IPS-NIHi11 (cell line): ENCODE measurements at places on chromosomes 1 and 21.

- DNase-seq: no peak
These were observed 11.8 kb downstream of the RCC1 start for GRCh38 chr1:28517649-28517999.

GRCh38 chr1:244614879-244615278 is 38.0 kb upstream of the DESI2 start:
- DNase-seq: no peak

DNA sequence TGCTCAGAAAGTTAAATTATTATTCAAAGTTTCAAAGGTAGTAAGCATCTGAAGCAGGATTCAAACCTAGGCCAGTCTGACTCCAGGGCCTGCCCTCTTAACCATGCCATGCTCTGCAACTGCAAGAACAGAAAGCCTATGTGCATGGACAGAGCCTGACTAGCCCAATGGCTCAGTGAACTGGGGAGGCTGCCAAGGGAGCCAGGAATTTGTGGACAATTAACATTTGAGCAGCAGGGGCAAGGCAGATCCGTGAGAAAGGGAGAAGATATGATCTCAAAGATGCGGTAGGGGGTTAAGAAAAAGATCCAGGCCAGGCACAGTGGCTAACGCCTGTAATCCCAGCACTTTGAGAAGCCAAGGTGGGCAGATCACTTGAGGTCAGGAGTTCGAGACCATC is 6.5 kb upstream of the ATP1A4 start:
- peak; percentile 35 for DNase-seq

GRCh38 chr1:96360036-96360795 is 361.4 kb upstream of the PTBP2 start:
- no peak for DNase-seq

DNA sequence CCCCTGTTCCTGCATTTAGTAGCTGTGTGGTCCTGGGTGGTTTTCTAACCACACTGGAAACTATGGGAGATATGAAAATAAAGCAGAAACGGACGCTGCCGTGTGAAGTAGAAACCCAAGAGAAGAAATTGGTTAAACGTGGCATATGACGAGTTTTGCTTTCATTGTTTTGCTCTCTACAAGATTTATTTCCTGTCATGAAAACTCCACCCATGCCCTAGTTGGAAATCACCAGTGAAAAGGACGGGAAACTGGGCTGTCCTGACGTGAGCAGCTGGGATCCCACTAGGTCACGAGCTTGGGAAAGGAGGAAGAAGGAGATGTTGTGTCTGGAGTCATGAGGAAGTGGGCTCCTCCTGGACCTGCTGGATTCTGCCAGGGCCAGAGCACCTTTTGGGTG is 120.8 kb upstream of the GADD45A start:
- no peak for DNase-seq

- DNase-seq: no peak
These were observed 365.9 kb downstream of the COL11A1 start for GRCh38 chr1:102742426-102742825.

GRCh38 chr1:59532102-59532501 is 235.2 kb downstream of the FGGY start:
- DNase-seq: no peak

GRCh38 chr1:60891281-60891680 is 191.1 kb upstream of the NFIA start:
- DNase-seq: no peak

- DNase-seq: no peak
These were observed 186.1 kb downstream of the URB2 start for GRCh38 chr1:229812148-229812547.

DNA sequence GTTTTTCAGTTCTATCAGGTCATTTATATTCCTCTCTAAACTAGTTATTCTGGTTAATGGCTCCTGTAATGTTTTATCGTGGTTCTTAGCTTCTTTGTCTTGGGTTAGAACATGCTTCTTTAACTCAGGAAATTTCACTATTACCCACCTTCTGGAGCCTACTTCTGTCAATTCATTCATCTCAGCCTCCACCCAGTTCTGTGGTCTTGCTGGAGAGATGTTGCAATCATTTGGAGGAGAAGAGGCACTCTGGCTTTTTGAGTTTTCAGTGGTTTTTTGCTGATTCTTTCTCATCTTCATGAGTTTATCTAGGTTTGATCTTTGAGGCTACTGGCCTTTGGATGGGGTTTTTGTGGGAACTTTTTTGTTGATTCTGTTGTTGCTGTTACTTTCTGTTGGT is 213.0 kb downstream of the BRINP2 start:
- DNase-seq: no peak

GRCh38 chr1:190578526-190578925 is 100.9 kb upstream of the BRINP3 start:
- no peak for DNase-seq

DNA sequence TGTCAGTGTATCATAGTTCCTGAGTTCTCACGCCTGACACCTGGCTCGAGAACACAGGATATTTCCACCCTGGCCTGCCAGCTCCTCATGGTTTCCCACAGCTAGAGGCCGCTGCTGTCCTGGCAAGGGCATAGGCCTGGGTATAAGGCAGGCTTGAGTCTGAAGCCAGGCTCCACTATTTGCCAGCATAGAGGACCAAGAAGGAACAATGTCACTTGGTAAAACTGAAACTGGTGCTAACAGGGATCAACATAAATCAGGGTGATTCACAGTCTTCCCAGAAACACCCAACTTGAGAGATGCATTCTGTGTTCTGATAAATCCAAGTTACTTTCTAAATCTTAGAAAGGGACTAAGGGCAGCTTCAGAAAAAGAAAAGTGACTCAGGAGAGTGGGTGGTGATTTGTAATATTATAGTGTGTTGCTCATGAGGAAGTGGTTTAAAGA is 6.9 kb upstream of the S100A2 start:
- peak; percentile 70 for DNase-seq

- no peak for DNase-seq
These were observed 25.1 kb downstream of the KRTAP10-1 start for GRCh38 chr21:44514746-44515358.

GRCh38 chr1:1875932-1876331 is 15.0 kb downstream of the GNB1 start:
- no peak for DNase-seq

DNA sequence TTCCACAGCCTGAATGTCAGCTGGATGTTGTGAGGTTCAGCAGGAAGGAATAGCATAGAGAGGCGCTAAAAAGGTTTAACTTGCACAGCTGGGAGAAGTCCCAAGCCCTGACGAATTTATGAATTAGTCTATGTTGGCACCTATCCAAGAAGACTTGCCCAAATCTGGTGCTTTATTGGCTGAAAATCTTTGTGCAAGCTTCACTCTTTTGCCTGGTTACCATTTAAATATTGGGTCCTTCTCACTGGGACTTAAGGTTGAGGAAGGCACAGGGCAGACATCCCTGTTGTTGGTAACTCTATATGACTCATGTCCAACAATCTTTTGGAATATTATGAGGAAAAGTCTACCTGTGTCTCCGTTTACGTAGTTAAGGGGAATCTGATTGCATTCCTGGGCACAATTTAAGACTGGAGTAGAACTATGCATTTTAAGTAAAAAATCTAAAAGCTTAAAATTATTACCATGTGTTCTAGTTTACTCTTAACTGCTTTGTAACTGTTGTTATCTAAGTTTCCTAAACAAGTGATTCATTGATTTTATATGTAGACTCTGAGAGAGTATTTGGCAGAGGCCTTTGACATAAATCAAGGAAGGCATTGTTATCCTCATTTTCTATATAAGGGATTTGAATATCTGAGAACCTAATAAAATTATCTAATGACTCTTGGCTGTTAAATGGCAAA is 181.7 kb upstream of the DPYD start:
- DNase-seq: no peak

DNA sequence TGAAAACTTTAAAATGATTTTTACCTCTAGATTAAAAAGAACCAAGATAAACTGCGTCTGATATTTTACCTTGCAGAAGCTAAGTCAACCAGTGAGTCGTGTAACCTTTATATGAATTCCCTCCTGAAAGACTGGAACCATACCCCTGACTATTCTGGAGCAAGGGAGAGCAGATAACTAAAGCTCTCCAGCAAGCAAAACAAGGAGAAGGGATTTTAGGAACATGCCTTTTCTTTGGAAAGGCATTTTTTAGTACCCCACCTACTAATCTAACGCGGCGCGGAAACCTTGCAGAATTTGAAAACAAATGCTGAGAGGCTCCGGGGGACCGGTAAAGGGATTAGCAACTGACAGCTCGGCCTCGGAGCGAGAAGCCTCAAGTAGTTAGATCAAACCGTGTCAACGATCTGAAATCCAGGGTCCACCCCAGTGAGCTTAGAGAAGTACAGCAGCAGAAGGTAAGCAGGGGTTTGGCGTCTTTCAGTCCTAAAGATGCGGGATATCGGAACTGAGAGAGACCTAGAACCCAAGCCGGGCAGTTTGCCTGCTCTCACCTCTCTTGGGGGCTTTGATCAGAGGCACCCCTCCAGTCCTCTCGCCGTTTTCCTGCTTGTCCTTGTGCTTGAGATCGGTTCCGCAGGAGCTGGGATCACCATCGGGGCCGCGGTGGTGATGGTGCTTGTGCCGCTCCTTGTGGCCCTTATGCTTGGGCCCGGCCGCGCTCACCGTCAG is 954 bp downstream of the RSBN1 start:
- peak; percentile 31 for DNase-seq

- DNase-seq: no peak
These were observed 83.8 kb downstream of the NIBAN1 start for GRCh38 chr1:184890539-184890973.

DNA sequence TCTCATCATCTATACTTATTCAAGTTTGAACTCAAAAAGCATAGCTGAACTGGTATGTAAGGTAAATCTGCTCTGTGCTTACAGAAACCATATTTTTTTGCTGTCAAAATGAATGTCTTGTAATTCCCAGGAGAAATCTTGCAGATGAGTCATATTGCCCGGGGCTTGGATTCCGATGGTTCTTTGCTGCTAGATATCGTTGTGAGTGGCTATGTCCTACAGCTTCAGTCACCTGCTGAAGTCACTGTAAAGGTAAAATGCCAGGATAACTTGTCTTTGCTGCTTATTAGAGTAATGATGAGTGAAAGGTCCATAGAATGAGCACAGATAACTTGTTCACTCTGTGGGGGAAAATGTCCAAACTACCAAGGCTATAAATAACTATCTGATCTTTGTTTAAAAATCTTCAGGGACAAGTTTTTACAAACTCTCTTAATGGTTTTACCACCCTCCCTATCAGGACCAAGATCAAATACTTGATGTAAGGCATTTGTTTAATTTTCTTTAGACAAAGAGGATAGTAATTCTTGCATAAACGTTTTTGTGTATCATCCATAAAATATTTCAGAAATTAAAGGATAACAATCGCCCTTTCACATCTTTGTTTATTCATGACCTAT is 222.3 kb downstream of the TPR start:
- no peak for DNase-seq

DNA sequence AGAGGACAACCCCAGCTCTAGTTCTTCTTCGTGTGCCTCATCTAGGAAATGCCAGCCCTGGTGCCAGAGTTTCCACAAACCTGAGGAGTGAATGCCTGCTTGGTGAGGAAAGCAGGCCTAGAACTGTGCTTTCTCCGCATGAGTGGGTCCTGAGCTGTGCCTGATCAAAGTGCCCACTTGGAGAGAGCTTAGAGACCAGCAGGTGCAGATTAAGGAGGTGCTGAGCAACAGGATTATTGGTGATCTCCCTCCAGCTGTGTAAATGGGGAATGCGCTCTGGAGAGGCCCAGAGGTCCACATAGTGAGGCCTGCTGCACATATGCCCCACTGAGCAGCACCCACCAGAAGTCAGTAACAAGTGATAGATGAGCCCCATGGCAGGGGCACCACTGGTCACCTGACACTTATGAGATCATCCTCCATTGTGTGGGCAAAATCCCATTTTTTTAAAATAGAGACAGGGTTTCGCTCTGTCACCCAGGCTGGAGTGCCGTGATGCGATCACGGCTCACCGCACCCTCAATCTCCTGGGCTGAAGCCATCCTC is 127.2 kb upstream of the ZC3H12A start:
- no peak for DNase-seq

DNA sequence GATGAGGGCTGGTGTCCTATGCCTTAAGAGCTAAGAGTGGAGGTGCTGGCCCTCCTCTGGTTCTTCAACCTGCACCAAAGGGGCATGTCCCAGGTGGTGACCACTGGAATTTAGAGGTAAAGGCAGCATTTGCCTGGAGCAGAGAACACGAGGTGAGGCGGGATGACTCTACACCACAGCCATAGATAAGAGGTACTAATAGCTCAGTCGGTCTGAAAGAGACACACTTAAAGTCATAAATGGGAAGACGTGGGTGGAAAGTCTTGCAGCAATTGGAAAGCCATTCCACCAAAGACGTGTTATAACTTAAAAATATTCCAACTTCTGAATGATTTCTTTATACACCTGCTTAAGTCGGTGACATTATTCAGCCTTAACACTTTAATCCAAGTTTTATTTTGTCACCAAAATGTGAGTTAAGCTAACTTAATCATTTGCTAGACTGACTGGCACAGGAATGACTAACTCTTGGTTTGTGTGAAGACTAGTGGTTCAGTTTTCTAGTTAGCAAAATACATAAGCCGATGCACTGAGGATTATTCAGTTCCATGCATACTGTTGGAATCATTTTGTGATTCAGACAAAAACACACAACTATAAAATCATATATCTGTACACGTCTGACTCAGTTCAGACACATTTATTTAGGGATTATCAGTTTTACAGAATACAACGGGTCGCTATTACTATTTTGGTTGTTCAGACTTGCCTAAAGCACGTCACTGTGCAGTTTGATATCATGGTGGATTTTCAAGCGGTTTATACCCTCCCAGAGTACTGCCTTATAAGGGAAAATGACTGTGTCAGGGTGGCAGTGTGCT is 4.6 kb upstream of the ETS2 start:
- no peak for DNase-seq

GRCh38 chr1:226125097-226125630 is 61.4 kb downstream of the ACBD3 start:
- DNase-seq: peak; percentile 78

DNA sequence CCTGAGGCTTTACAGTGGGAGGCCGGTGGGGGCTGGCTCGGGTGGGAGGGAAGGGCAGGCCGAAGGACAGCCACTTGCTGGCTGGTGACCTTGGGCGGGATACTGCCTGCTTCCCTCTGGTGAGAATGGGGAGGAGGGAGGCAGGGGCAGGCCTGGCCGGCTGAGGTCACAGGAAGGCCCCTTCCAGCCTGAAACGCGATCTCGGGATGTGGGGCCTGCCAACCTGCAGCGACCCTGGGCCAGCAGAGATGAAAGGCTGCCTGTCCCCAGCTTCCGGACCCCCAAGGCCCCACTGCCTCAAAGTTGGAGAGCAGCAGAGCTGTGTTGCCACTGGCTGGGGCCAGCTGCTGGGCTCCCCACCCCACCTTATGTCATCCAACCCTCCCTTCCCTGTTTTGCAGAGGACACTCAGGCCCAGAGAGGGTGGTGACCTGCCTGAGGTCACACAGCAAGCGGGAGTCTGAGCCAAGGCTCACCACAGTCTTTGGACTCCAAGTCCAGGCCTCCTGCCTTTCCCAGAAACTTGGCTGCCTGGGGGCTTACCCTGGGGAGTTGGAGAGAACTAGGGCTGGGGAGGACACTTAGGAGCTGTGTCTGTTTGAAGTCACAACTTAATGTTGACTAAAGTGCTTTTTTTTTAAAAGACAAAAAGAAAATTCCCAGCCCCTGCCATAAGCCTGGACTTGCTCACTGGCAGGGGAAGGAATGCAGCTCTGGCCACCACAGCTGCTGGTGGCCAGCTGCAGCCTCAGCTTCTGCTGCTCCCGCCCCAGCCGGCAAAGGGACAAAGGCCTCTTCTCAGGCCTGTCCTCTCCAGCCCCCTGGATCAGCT is 14.8 kb upstream of the WASF2 start:
- DNase-seq: peak; percentile 86
